Activated CD8-positive, alpha-beta memory T cell treated with anti-CD3 and anti-CD28 coated beads, Interleukin-2, amount 50 U/mL, for 4 hours (primary cell): ENCODE measurements at places on chromosomes 7 and 10.

GRCh38 chr10:132789659-132790148 is 3.8 kb upstream of the NKX6-2 start:
- no peak for DNase-seq

GRCh38 chr7:117672453-117672852 is 192.6 kb downstream of the CFTR start:
- no peak for DNase-seq

- DNase-seq = no peak
These were observed 2.6 kb upstream of the EGFR start for GRCh38 chr7:55016061-55016745.

DNA sequence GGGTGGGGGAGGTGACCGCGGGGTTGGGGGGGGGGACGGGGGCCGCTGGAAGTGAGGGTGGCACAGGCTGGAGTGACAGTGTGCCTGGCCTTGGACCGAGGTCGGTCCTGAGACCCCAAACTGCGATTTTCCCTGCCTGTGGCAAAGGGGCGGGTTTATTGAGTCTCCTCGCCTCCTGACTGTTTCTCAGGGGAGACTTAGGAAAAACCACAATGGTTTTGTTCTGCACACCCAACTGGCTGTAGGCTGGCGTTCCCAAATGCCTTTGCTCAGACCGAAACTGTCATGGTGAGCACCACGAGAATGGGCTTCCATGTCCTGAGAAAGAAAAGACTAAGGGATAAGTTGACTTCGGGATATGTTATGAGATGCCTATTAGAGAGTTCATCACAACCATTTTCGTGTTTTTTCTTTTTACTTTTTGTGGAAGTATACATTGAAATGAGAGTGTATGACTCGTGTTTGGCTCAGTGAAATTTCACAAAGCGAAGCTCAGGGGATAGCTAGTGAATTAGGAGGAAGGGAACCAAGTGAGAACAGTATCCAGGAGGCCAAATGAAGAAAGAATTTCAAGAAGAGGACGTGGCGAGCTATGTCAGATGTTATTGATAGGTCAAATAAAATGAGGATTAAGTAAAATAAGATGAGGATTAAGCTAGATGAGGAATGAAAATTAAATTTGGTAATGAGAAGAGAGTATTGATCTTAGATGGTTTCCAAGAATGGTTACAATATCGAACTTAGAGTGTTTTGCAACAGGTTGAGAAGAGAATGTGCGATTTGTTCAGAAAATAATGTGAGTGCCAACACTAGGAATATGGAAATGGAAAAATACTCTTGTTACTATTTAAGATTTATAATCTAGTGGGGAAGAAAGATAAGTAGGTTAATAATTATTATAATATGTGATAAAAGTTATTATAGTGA is 918 bp downstream of the NET1 start:
- DNase-seq = no peak

- DNase-seq = no peak
These were observed 17.9 kb upstream of the EIF3B start for GRCh38 chr7:2336626-2337299.

DNA sequence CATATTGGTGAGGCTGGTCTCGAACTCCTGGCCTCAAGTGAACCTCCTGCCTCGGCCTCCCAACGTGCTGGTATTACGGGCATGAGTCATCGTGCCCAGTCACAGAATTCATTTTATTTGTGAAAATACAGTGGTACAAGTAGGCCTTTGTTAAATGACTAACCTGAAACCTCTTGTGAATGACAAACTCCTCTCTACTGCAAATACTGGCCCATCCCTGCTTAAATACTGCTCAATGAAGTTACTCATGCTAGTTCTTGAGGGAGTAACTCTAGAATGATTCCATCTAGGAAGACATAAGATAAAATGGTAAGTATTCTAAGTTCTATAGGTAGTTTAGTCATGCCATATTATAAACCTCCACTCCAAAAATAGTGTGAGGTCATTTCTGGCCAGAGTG is 80.7 kb downstream of the UBE2H start:
- no peak for DNase-seq

DNA sequence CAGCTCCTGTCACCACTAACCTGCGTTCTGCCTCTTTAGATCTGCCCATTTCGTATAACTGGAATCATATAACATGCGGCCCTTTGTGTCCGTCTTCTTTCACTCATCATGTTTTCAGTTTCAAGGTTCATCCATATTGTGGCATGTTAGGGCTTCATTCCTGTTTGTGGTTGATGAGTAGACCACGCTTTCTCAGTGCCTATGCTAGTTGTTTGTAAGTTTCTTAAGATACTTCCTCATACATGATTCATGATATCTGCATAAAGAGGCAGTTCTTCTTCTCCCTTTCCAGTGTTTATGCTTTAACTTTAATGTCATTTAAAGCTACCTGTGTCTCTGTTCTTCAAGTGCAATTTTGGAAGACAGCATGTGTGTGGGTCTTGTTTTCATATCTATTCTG is 79.5 kb upstream of the FAM20C start:
- DNase-seq = no peak

DNA sequence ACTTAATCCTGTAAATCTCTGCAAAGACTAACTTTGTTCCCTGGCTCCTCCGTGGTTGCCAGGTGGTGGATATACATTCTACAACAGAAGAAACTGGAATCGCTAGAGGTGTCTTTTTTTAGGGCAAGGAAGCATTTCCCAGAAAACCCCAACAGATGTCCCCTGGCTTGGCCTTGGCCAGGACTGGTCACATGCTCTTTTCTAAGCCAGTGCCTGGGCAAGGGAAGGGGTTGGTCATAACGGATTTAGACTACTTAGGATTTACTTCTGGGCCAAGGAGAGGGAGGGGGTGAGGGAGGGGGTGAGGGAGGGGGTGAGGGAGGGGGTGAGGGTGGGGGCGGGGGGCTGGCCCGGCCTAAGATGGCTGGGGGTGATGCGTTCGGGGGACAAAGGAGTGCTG is 105.7 kb downstream of the SNX10 start:
- no peak for DNase-seq

- no peak for DNase-seq
These were observed 895 bp downstream of the VSTM2A start for GRCh38 chr7:54543051-54543488.

DNA sequence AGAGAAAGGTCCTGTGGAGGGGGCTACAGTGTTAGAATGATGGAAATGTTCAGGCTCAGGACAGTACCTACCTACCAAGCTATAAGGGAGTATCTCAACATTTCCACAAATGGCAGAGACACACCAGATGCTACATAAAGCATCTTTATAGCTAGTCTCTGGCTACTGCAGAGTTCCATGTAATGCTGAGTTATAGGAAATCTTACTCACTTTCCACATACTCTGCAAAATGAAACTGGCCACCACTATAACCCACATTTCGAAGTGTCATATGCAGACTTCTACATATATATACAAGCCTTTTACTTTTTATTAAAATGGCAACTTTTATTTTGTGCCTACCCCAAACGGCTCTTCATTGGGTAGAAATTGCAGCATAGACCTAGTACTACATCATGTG is 85.5 kb downstream of the FAS start:
- no peak for DNase-seq

- DNase-seq = no peak
These were observed 169.2 kb downstream of the NOC3L start for GRCh38 chr10:94193466-94193924.

- DNase-seq = no peak
These were observed 169.1 kb upstream of the PPP1R3A start for GRCh38 chr7:114087653-114088469.

DNA sequence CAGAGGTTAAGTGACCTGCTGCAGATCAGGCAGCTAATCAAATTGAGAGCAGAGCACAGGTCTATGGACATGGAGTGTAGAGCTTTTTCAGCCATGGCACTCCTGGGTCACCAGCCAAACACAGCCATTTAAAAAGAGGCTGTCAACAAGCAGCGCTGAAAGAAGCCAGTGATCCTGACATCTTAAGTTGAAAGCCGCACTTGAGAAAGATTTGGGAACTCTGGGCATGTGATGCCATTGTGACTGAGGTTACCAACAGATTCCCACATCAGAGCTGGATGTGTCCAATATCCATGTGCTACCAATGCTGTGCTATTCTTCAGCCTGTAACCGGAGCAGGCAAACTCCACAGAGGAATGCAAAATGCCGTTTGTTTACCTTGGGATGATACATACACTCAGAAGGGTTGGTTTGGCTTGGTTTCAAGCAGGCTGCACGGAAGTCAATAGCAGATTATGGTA is 56.2 kb upstream of the ABLIM1 start:
- no peak for DNase-seq
